NCI-H146 (cell line): ENCODE measurements at places on chromosomes 3 and 15.

- no peak for DNase-seq
Measured at GRCh38 chr3:114218578-114219185, 18.7 kb downstream of the ZNF80 start.

- no peak for DNase-seq
Measured at GRCh38 chr3:42658771-42659390, 5.4 kb downstream of the ZBTB47 start.

- DNase-seq, result no peak
Measured at GRCh38 chr3:45249391-45249790, 23.3 kb upstream of the TMEM158 start.

GRCh38 chr3:118406562-118406961, 628.1 kb downstream of the IGSF11 start:
- DNase-seq, result no peak

GRCh38 chr3:196179380-196180308, 31.6 kb downstream of the ZDHHC19 start:
- DNase-seq, result peak; percentile 58
